Activated T-helper 2 cell treated with anti-CD3 and anti-CD28 coated beads, Interferon-gamma antibody, Interleukin-2, Interleukin-4, amounts not matched to agents 10 μg/mL and 5 μg/mL and 100 μg/mL, durations not matched to agents 14 hours and 24 hours and 36 hours (primary cell): ENCODE measurements at places on chromosomes 7 and 10. TPM values are rescaled to one million over a fixed set of nuclear protein-coding genes. Genes with fewer than 3 reads are reported as not detected.

DNA sequence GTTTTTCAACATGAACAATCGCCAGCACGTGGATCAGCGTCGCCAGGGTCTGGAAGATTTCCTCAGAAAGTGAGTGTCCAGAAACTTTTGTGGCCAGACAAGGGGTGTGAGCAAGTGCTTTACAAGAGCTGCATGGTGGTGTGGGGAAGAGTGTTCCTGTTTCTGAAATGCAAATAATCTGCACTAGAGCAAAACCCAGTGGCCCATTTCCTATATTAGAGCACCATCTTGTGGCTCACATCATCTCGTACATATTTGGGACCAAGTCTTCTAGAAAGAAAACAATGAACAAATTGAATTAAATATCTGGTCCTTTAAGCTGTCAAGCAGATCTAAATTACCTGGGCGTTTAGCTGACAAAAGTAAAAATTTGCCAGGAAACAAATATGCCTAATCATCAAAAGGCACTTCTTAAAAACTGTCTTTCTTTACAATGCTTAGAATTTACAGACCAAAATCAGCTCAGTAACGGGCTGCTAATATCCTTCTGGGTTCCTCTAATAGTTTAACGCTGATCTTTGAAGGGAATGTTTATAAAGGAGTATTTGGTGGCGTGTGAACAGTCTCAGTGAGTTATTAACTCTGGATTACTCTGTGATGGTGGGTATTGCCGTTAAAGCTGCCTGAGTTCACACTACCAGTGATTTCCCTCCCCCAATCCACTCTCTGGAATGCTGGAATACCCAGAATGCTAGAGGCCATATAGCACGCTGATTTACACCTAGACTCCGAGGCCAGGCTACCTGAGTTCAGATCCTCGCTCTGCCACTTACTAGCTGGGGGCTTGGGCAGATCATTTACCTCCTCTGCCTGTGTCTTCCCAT lies 73.6 kb downstream of the SNX10 start:
- peak; percentile 30 for DNase-seq

DNA sequence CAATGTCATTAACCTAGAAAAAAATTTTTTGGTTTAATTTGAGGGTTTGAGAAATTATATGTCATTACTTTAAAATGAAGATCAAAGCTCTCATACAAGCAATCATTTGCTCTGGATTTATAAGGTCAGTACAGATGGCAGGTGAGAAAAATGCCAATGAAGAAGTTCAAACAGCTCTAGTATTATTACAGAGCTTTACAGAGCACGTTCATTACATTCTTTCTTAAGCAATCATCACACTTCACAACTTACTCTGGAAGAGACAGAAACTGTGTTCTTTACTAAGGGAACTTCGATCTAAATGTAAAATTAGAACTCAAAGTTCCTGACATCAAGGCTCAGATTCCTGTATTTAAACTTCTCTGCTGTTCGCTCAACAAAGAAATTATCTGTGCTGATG lies 153.4 kb downstream of the ATE1 start:
- no peak for DNase-seq

DNA sequence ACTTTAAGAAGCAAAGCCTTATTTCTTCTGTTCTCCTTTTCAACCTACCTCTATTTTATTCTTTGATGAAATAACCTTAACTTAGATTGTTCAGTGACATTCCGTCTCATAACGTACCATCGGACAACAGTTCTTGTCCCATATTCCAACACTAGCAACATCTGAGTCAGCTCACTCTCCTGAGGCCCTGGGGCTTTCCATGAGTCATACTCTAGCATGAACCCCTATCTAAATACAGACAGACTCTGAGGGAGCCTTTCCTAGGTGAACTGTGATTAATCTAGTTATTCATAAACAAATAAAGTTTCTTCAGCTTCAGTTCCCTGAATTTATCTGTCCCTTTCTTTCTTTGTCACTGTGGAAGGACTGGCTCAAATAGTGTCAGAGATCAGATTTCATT lies 168.7 kb upstream of the LYZL1 start:
- no peak for DNase-seq

PON1 gene
- total RNA-seq, result not detected in 2 replicates

DNA sequence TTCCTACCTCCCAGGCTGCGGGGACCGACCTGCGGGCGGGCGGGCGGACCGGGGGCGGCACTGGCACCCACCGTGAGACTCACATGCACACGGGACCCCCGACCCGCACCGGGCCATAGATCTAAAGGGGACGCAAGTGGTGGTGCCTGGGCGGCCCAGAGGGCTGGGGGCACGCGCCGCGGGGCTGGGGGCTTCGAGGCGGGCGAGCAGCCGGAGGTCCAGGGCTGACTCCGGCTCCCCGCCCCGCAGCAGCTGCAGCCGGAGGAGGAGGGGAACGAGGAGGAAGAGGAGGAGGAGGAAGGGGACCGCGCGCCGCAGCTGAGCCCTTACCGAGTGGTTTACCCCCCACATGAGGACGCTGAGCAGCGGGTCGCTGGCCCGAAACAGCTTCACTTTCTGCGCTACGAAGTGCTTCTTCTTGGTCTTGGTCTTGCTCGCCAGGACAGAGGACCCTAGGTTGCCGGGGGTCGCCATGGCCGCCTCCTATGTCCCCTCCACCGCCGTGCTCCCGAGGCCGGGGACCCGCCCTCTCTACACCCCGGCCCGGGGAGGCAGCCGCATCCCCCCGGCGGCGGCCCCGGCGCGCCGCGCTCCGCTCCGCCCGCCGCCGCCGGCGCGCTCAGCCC lies 412 bp downstream of the PIP4K2A start:
- DNase-seq, result no peak

GRCh38 chr7:17027143-17027788 lies 145.5 kb upstream of the AGR3 start:
- no peak for DNase-seq

DNA sequence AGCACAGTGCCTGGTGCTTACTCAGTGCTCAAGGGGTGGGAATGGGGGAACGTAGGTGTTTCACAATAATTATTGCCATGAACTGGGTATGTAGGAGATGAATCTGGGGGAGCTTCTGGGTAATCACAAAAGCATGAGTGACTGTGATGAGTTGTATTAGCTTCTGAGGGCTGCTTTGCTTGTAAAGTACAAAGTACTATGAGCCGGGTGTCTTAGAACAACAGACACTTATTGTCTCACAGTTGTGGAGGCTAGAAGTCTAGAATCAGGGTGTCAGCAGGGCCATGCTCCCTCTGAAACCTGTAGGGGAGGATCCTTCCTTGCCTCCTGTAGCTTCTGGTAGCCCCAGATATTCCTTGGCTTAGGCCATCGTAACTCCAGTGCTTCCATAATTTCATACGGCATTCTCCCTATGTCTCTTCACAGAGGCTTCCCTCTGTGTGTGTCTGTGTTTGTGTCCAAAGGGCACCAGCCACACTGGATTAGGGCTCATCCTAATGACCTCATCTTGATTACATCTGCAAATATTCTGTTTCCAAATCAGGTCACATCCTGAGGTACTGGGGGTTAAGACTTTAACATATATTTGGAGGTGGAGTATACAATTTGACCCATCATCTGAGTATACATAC lies 84.8 kb upstream of the AGBL3 start:
- DNase-seq, result no peak

BZW2 gene
- 82.9 and 90.2 TPM in 2 replicates for total RNA-seq

DNA sequence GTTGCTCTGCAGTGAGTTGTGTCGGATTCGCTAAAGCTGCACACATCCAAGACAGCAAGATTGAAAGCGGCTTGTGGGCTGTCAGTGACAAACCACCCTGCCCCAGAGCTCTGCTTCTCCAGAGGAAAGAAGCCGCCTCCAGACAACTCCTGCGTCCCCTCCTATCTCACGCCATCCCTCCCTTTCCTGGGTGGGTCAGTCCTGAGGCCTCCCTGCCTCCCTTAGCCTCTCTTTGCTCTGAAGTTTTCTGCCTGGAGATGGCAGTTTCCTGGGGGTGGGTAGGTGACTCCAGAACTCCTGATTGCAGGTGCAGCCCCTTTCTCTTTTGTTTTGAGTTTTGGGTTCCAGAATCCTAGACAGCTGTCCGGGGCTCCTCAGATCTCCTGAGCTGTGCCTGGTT lies 78.7 kb downstream of the EMX2 start:
- no peak for DNase-seq

- DNase-seq, result no peak
These were observed 642.9 kb downstream of the SDK1 start for GRCh38 chr7:3943779-3944520.

EBLN1 gene
- total RNA-seq, result not detected in 2 replicates

RGS10 gene
- total RNA-seq, result 101 and 112 TPM in 2 replicates

DNA sequence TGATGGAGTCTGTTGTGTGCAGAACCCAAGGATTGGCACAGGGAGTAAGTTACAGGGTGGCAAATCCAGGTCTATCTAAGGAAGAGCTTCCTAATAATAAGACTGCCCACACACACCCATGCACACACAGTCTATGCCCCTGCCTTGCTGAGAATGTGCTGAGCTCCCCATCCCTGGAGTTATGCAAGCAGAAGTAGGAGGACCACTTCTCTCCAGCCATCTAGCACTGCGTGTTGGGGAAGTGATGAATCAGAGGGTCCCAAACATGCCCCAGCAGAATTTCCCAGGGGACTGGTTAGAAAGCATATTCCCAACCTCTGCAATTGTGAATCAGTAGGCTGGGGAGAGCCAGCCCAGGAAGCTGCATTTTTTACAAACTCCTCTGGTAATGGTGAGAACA lies 117.2 kb downstream of the CDH23 start:
- no peak for DNase-seq

DNA sequence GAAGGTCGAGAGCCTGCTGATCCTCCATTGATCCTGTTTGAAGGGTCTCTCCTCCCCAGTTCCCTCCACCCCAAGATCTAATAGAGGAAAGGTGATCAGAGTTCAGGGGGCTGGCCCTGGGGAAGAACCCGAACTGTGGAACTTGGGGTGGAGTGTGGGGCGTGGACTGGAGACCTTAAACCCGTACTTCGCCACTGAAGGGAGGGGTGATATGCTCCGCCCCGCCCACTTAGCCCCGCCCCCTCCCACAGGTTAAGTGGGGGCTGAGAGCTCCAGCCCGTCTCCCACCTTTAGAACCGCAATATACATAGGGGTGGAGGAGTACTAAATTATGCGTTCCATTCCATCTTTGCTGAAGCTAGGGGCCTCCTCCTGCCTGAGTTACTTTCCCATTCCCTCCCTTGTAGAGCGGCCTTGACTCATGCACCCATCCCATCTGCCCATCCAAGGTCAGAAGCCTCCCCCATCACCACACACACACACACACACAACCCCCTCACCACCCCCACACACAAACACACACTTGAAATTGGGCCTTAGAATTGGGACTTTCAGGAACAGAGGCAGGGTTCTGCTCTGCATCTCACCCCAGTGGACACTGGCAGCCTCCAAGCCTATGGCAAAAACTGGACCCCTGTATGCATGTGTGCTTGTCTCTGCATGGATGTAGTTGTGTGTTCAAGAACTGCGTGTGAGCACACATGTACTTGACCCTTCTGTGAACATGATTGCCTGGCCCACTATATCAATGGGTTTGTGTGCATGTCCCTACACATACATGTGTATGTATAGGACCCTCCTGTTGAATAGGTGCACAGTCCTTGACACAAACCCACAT lies 991 bp downstream of the SEMA4G start:
- DNase-seq, result no peak

RAB19 gene
- 12.5 and 14.5 TPM in 2 replicates for total RNA-seq

DEPP1 gene
- 0.64 and 1.5 TPM in 2 replicates for total RNA-seq

DNA sequence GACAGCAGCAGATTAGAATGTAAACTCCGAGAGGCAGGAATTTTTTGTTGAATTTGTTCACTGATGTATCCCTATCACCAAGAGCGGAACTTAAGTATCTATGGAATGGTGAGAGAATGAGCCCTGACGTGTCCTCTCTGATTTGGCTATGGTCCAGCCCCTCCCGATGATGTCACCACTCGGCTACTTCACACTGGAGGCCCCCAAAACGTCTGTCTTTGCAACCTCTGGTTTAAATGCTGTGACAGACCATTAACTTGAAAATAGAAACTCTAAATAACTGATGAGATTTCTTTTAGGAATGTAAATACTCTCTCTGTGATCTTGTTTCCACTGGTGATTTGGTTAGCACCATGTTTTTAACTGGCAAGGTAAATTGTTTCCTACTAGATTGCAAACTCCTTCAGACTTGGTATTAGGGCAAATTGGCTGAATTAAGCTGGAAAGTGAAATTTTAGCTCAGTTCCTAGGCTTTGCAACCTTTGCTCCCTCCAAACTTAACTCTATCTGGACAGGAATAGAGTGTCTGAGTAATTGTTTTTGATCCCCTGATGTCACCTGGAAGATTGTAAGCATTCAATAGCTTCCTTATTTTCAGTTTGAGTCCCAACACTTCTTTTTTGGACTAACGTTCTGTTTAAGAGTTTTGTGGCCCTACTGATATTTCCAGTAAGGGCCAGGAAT lies 19.1 kb downstream of the SLC16A12 start:
- DNase-seq, result no peak

GRCh38 chr10:30027057-30028005 lies 32.1 kb downstream of the JCAD start:
- DNase-seq, result peak; percentile 95

DNA sequence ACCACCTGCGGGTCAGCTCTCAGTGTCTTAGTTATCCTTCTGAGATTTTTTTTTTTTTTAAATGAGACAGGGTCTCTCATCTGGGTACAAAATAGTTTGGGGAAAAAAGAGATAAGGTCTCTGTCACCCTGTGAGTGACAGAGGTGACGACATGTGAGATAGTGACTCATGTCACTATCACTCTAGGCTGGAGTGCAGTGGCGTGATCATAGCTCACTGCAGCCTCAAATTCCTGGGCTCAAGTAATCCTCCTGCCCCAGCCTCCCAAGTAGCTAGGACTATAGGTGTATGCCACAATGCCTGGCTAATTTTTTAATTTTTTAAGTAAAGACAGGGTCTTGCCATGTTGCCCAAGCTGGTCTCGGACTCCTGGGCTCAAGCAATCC lies 10.4 kb downstream of the BLVRA start:
- no peak for DNase-seq

- DNase-seq, result no peak
These were observed 28.6 kb downstream of the RABGEF1 start for GRCh38 chr7:66768865-66769832.

- no peak for DNase-seq
These were observed 25.6 kb downstream of the PUS7 start for GRCh38 chr7:105496521-105496920.

GRCh38 chr10:62166331-62167131 lies 102.1 kb downstream of the RTKN2 start:
- no peak for DNase-seq

DNA sequence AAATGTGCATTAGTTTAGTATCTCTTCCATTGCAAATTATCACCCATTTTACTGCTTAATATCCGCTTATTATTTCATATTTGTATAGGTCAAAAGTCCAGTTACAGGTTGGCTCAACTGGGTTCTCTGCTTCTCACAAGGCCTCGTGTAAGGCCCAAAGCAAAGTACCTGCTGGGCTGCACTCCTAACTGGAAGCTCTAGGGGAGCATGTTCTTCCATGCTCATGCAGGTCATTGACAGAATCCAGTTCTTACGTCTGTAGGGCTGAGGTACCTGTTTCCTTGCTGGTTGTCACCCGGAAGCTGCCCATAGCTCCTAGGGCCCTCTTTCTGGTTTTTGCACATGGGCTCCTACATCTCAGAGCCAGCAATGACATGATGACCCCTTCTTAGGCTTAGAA lies 79.6 kb downstream of the RAPGEF5 start:
- DNase-seq, result no peak

- DNase-seq, result no peak
These were observed 10.0 kb downstream of the IDI2 start for GRCh38 chr10:1015688-1016087.

- no peak for DNase-seq
These were observed 86.6 kb downstream of the AHCYL2 start for GRCh38 chr7:129311429-129311828.

IGFBP1 gene
- not detected in 2 replicates for total RNA-seq
